ENCODE measurements at places on chromosomes 5 and 9.
A peak's percentile ranks its signal among the peaks of the same experiment; 100 is the strongest.

GRCh38 chr9:133102190-133103021 lies 18.6 kb downstream of the RALGDS start:
- DNase-seq = no peak

GRCh38 chr5:61264273-61264661 lies 67.8 kb upstream of the ZSWIM6 start:
- no peak for DNase-seq

GRCh38 chr5:119330367-119331183 lies 25.2 kb upstream of the TNFAIP8 start:
- peak; percentile 85 for DNase-seq

- no peak for DNase-seq
Observed at GRCh38 chr5:133468596-133468995, 143.7 kb downstream of the FSTL4 start.

DNA sequence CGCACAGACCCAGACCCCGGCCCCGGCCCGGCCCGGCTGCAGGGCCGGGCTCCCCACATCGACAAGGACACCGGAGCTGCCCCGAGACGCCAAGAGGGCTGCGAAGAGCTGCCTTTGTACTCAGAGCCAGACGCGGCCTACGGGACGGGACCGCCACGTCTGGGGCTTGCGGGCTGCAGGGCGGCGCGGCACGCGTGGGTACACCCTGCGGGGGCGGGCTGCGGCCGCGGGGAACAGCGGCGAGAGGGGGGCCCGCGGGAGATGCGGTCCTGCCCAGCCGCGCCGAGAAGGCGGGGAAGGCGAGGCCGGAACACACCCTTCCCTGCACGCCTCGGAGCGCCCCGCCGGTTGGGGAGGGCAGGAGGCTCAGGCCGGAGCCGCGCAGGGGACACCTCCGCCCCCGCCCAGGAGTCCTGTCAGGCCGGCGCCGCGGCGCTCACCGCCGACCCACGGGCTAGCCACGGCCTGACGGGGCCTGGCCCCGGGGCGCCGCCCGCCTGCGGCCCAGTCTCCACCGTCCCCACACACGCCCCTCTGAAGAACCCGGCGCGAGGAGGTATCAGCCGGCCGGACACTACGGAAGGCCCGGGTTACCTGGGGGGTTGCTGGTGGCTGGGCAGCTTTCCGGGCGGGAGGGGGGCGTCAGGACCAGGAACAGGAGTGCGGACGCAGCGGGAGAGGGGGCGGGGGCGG lies 478 bp downstream of the RAB14 start:
- peak; percentile 56 for DNase-seq

- DNase-seq = no peak
Observed at GRCh38 chr5:95216136-95216955, 68.5 kb downstream of the MCTP1 start.

DNA sequence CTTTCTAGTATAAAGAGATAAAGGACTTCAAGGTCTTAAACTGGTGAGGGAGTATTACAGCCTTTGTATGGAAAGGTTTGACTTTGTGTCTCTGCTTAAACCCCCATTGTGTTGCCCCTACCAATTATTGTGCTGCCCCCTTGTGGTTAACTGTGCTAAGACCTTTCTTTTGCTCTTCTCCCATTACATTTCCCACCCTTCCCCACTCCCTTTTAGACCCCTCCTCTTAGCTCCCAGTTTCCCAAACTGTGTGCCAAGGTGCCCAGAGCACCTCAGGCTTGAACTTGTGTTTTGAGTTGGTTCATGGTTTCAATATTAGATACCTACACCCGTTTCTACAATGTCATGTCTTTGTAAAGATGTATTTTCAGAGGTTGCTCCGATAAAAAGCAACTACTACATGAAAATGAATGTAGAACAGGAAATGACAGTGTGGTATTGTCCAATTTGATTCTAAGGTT lies 2.9 kb downstream of the JAK2 start:
- DNase-seq = peak; percentile 56

- no peak for DNase-seq
Observed at GRCh38 chr9:4263591-4263990, 36.3 kb downstream of the GLIS3 start.

DNA sequence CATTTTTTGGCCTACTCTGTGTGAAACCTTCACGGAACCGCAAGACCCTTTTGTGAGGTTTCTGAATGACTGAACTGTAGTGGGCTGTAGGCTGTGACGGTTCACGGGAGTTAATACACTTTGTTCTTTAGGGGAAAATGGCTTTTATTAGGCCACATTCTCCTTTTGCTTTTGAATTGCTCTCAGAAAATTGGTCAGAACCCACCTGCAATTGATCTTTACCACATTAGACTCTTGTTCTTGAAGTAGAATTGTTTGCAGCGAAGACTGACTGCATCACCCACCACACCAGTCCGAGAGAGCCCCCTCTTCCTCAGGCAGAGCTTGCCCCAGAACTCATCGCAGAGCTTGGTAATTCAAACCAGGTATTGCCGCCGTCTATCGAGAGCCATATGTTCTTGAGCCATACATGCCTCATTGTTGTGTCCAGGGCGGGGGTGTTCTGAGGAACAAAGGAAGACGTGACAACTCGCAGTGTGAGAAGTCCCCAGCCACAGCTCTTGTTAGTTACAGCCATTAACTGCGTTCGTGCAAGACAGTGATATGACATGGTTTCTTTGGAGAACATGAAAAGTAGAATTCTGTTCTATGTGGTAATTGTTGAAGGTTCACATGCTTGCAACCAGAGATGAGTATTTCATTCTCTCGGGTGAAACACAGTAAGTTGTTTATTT lies 166.4 kb upstream of the OTULINL start:
- DNase-seq = peak; percentile 19

GRCh38 chr9:136572003-136572827 lies 26.4 kb upstream of the NOTCH1 start:
- no peak for DNase-seq

- no peak for DNase-seq
Observed at GRCh38 chr9:120559546-120559945, 20.4 kb downstream of the CDK5RAP2 start.

DNA sequence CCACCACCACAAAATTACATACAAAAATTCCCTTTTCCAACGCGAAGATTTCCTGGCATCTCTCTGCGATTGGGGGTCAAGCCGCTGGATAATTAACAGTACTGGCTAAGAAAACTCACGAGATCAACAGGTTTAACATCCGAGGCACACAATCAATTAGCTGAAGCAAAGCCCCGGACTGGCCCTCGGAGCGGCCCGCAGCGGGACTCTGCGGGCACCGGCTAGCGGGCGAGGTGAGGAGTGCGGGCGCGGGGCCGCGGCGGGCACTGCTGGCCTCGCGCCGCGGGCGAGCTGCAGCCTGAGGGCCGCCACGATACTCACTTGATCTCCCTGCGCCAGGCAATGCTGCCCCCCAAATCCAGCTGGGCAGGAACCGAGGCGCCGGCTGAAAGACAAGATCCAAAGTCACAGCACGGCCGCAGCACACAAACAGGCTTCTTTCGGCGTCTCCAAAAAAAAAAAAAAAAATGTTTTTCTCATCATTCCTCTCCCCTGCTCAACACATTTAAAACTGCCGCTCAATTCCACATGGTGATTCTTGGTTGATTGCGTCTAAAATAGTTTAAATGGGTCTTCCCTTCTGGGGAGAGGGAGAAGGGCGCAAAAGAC lies 210.2 kb downstream of the MEF2C start:
- DNase-seq = no peak

DNA sequence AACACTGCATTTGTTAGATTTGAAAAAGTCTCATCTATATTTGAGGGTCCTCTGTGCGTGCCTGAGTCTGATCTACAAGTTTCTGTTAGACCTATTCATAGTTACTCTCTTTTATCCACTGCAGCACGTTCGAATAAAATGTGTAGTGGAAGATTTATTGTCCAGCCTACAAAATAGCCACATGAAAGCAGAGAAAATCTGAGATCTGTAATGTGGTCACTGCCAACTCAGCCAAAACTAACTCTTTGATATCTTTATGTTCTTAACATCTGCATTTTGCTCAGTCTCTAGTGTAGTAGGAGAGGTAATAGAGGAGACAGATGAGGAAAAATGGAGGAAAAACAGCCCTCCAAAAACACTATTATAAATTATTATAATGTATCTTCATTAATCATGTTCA lies 354.0 kb downstream of the NPR3 start:
- DNase-seq = no peak

DNA sequence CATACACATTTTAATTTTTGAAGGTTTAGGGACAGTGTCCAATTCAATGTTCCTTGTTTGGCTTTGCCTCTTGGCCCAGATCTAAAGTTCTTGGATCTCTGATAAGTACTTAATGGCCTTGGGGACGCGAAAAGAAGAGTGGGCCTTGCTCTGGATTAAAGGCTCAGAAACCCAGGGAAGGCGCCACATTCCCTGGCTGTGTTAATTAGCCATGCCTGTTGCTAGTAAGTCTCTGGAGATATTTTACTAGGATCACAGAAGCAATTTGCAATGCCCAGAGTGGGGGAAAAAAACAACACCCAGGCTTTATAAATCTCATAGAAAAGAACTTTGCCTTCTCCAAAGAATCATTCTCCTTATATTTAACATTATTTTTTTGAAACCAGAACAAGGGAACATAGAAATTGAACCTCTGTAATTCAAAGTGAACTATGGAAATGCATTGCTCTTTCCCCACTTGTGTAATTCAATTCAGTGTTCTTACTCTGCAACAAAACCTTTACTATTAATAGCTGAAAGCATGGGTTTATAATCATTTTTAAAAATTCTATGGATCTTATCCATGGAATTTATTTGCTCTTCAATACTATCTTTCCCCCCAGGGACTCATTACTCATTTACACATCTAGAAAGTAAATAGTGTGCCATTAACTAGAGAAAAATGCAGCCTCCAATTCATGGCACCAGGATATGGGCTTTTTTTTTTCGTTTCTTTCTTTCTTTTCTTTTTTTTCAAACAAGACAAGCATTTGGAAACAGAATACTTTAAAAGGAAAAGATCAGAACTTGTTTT lies 172.2 kb upstream of the ANKRD55 start:
- DNase-seq = no peak

DNA sequence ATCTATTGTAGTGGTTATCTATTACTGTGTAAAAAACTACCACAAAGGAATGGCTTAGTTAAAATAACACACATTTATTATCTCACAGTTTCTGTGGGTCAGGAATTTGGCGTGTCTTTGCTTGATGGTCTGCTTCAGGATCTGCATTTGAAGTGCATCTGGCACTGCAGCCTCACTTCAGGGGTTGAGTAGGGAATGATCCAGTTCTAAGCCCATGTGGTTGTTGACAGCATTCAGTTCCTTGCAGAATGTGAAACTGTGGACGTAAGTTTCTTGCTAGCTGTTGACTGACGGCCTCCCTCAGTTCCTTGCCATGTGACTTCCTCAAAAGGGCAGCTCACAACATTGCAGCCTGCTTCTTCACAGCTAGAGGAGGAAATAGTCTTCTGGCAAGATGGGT lies 2.1 kb upstream of the OGN start:
- peak; percentile 32 for DNase-seq

GRCh38 chr9:126471084-126471624 lies 142.6 kb upstream of the LMX1B start:
- DNase-seq = peak; percentile 86

GRCh38 chr9:91053824-91054223 lies 252.2 kb downstream of the SYK start:
- no peak for DNase-seq

- no peak for DNase-seq
Observed at GRCh38 chr9:97518909-97519307, 17.4 kb downstream of the TMOD1 start.

DNA sequence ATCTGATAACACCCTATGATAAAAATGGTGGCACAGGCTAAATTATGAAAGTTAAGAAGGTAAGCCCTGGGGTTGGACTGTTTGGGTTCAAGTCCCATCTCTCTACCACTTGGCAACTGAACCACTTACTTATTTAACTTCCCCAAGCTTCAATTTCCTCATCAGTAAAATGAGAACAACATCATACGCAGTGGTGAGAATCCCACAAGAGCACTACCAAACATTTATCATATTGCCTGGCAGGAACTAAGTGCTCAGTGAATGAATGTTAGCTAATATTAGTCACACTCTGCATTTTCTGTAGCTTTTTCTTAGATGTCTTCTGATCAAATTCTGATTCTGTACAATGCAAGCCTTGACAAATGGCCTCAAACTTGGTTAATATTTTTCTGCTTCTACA lies 306.7 kb downstream of the EBF1 start:
- DNase-seq = no peak

DNA sequence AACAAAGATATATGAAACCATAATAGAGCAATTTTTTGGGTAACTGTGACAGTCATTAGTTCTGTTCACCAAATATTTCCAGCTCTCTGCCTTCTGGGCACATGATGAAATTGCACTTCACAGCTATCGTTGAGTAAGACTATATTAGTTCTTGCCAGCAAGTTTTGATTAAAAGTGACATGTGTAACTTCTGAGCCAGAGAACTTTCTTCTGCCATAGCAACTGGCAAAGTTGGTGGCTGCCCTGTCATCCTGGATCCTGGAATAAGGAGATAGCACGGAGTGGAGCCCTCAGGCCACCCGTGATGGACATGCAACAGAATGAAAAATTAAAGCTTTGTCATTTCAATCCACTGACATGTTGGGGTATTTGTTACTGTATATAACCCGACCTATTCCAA lies 194.4 kb upstream of the VCAN start:
- DNase-seq = no peak

GRCh38 chr9:16656432-16657169 lies 213.9 kb downstream of the BNC2 start:
- no peak for DNase-seq

GRCh38 chr5:26486631-26487030 lies 551.8 kb downstream of the CDH9 start:
- DNase-seq = no peak

DNA sequence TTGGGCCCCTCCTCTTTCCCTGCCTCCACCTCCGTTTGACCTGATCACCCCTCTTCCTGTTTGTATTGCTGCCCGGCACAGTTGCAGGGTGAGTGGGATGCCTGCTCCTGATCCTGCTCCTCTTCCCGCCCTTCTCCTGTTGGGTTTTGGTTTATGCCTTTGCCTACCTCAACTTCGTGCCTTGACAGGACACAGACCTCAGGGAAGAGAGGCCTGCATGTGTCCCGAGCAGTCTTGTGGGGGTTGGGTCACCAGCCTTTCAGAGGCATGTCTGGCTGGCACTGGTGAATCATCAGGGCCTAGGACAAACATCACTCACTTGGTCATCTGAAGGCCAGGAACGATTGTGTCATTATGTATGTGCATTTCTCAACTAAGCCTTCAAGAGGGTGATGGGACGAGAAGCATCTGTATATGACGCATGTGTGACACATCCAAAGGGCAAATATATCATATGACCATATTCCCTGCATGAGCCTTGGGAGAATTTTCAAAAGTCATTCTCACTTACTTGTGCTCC lies 56.9 kb downstream of the NPR3 start:
- no peak for DNase-seq

DNA sequence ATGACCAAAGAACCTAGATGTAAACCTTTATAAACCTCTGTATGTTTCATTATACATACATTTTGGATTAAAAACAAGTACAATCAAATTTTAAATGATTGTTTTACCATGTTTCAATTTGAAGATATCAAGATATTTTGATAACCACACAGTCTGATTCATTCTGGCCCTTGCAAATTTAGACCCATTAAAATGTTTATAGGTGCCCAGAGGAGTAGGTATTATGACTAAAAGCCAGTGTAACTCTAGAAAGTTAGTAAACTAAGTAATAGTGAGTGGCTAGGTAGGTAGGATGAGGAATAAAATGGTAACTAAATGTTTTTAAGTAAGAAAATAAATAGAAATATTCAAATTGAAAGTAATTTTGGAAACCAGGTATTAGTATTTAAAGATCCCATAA lies 165.5 kb downstream of the PBX3 start:
- no peak for DNase-seq
